Stimulated activated effector memory CD8-positive, alpha-beta T cell treated with anti-CD3 and anti-CD28 coated beads, Interleukin-12 subunit alpha, Interleukin-12 subunit beta, amount 100 ng/mL, for 72 hours (primary cell): ENCODE measurements at places on chromosomes 12 and 14.

DNA sequence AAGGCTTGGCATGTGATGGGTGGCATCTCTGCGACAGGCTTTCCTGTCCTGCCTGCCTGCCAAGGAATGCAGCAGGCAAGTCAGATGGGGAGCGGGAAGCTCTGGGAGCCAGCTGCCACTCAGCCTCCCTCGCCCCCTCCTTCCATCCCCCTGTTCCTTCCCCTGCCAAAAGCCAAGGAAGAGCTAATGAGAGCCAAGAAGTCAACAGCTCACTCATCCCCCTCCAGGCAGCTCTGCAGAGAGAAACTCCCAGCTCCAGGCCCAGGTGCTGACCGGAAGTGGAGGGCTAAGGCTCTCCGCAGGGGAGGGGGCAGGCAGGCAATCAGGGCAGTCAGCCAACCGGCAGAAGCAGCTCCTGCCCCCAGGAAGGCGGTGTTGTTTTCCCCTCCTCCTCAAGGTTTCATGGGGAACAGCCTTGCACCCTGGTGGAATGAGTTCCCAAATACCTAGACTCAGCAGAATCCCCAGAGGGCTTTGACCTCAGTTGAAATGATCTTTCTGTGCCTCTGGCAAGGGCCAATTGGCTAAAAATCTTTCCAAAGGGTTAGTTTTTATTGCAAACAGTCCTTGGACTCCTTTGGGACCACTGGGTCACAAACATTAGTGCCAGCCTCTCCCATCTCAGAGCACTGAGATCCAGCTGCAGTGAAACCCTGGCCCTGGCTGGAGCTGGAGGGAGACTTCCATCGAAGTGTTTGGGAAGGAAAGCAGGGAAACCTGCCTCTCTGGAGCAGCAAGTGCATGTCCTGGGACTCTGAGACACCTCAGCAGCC lies 349.1 kb downstream of the DPF3 start:
- DNase-seq = no peak

GRCh38 chr14:76352639-76353281 lies 23.2 kb upstream of the ESRRB start:
- DNase-seq = peak; percentile 42

DNA sequence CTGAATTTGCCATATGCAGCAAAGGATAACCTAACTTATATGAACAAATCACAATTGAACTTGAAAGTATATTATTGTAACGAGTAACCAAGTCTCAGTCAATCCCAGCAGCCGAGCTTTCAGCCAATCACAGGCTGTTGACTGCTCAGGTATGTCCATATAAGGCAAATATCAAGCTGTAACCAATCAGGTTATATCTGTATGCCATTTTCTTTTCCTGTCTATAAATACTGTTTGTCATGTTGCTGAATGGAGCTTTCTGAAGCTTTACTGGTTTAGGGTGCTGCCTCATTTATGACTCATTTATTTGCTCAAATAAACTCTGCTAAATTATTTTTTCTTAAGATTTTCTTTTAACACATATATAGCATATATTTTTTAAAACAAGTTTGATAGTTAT lies 1059.5 kb downstream of the GALC start:
- no peak for DNase-seq

- peak; percentile 74 for DNase-seq
Observed at GRCh38 chr12:117063162-117063911, 35.9 kb downstream of the TESC start.

- no peak for DNase-seq
Observed at GRCh38 chr12:71721783-71722505, 32.7 kb upstream of the RAB21 start.

GRCh38 chr14:55309761-55310365 lies 38.6 kb downstream of the FBXO34 start:
- no peak for DNase-seq

DNA sequence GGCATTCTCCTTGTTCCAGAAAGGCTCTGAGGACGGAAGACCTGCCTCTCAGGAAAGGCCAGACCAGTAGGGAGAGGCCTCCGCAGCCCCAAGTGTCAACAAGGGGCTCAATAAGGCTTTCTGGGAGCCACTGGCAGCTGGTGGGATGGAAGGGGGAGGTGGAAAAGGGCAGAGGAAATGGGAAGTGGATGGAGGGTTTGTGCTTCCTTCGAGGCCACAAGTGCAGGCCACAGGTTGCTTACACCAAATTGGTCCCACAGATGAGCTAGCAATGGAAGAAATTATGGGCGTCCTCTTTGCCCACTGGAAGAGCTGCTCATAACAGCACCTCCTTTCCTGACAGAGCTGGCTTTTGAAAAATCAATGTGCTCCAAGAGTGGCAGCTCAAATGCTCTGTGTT lies 28.2 kb downstream of the P2RX4 start:
- DNase-seq = no peak

GRCh38 chr14:32934073-32934880 lies 4.4 kb upstream of the NPAS3 start:
- no peak for DNase-seq

DNA sequence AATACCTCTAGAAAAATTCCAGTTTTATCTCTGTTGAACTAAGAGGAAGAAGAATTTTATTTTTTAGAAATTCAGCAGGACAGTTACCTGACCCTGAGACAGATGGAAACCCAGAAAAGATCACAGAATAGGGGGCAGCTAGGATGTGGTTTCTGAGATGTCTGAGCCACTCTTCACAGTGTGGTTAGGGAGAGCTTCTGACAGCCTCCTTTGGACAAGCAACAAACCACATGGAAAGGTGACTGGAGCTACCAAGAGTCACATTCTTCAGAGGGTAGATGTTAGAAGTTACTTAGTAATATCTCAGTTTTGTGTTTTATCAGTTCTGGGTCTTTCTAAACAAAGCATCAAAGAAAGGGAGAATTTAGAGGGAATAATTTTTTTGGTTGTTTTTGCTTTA lies 117.3 kb upstream of the NAP1L1 start:
- DNase-seq = no peak

DNA sequence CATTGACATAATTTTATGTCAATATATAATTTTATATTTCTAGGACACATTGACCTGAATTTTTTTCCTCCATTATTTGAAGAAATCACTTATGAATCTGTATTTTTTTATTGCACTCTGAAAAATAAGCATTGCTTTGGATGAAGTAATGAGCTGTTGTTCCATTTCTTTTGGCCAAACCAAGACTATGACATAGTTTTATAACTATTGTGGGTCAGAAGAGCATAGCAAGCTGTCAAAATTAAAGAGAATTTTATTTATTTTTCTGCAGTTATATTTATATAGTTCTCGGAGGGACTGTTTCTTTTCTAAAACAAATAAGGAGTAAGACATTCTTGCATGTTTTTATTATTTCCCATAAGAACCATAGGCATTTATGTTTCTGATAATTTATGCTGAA lies 8.5 kb downstream of the C12orf75 start:
- DNase-seq = no peak

- DNase-seq = peak; percentile 45
Observed at GRCh38 chr14:24432259-24433131, 2.7 kb downstream of the KHNYN start.

GRCh38 chr14:59728304-59728703 lies 142.3 kb downstream of the RTN1 start:
- DNase-seq = no peak
